ENCODE measurements at places on chromosomes 2 and 18. TPM values are rescaled to one million over a fixed set of nuclear protein-coding genes. Genes with fewer than 3 reads are reported as not detected.
A peak's percentile ranks its signal among the peaks of the same experiment; 100 is the strongest.

ITGA6 gene
- total RNA-seq = 242 TPM

- no peak for DNase-seq
- H3K4me1 ChIP-seq = peaks cover 12% of the 10 kb centered on the region
- H3K4me3 ChIP-seq = no peak overlapping the region
- no peaks in the 10 kb centered on the region for H3K36me3 ChIP-seq
- no peaks in the 10 kb centered on the region for H3K27me3 ChIP-seq
These were observed 277.1 kb upstream of the NRP2 start for GRCh38 chr2:205405194-205405593.

MYL1 gene
- not detected for total RNA-seq

MREG gene
- 22.0 TPM for total RNA-seq

GNLY gene
- not detected for total RNA-seq

GRCh38 chr18:36419900-36420531 lies 122.5 kb downstream of the FHOD3 start:
- H3K27ac ChIP-seq = no peak overlapping the region
- H3K4me1 ChIP-seq = peaks cover 12% of the 10 kb centered on the region
- H3K27me3 ChIP-seq = no peaks in the 10 kb centered on the region
- peak; percentile 17 for DNase-seq

GRCh38 chr2:217992061-217992460 lies 10.7 kb downstream of the TNS1 start:
- peaks cover 31% of the 10 kb centered on the region for H3K27me3 ChIP-seq
- H3K36me3 ChIP-seq = peaks cover 10% of the 10 kb centered on the region
- H3K27ac ChIP-seq = no peak overlapping the region
- H3K4me3 ChIP-seq = no peak overlapping the region
- DNase-seq = no peak
- H3K4me1 ChIP-seq = peaks cover 43% of the 10 kb centered on the region

MTCL1 gene
- total RNA-seq = 297 TPM

DNA sequence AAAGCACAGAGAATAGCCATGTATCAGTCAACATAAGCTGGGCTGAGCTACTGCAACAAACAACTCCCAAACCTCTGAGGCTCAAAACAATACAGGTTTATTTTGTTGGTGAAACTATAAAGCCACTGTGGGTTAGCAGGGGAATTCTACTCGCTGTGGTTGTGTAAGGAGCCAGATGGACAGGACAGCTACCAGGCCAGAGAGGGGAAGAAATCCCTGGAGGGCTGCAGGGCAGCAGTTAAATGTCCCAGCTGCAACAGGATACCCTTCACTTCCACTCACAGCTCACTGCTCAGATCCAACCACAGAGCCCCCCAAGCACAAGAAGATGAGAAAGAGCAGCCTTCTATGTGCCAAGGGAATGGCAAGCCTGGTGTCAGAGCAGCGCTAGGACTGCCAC lies 245.9 kb upstream of the RAB6C start:
- H3K4me1 ChIP-seq = no peaks in the 10 kb centered on the region
- no peaks in the 10 kb centered on the region for H3K36me3 ChIP-seq
- DNase-seq = no peak
- H3K4me3 ChIP-seq = no peak overlapping the region
- no peaks in the 10 kb centered on the region for H3K27me3 ChIP-seq

- no peaks in the 10 kb centered on the region for H3K36me3 ChIP-seq
- no peaks in the 10 kb centered on the region for H3K4me1 ChIP-seq
- H3K27me3 ChIP-seq = peaks cover 9% of the 10 kb centered on the region
- H3K27ac ChIP-seq = no peak overlapping the region
These were observed 120.0 kb upstream of the TMEM200C start for GRCh38 chr18:6015364-6015763.

SRD5A2 gene
- total RNA-seq = not detected

- no peaks in the 10 kb centered on the region for H3K27me3 ChIP-seq
- H3K4me1 ChIP-seq = peaks cover 17% of the 10 kb centered on the region
- no peak overlapping the region for H3K4me3 ChIP-seq
- H3K36me3 ChIP-seq = no peaks in the 10 kb centered on the region
- DNase-seq = no peak
These were observed 133.7 kb downstream of the SMAD7 start for GRCh38 chr18:48817021-48817461.
